Stimulated activated CD4-positive, alpha-beta T cell treated with anti-CD3 and anti-CD28 coated beads, Interleukin-2, amount 100 ng/mL, for 4 hours (primary cell): ENCODE measurements at places on chromosomes 12 and 14.

DNA sequence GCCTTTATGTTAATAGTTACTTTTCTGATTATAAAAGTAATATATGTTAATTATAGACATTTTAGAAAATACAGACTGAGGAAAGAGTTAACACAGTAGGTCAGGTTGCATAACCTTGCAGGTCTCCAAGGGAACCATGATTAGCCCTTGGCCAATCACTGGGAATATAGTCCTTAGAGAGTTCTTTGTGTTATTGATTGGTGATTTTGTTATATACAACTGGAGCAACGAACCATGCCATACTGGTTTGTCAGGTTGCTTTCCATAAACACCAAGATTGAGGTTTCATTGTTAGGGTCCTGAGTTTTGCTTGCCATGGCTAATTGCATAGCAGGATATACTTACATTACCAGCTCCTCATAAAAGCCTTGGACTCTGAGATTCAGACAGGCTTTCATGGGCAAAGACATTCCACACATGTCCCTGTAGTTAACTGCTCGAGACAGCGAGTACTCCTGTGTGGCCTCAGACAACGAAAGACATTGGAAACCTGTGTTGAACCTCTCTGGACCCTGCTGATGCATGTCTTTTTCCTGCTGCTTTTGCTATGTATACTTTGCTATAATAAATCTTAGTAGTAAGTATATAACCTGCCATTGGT lies 33.7 kb downstream of the MAPK1IP1L start:
- DNase-seq: no peak

GRCh38 chr14:28772613-28773012 lies 6.0 kb downstream of the FOXG1 start:
- DNase-seq: no peak

DNA sequence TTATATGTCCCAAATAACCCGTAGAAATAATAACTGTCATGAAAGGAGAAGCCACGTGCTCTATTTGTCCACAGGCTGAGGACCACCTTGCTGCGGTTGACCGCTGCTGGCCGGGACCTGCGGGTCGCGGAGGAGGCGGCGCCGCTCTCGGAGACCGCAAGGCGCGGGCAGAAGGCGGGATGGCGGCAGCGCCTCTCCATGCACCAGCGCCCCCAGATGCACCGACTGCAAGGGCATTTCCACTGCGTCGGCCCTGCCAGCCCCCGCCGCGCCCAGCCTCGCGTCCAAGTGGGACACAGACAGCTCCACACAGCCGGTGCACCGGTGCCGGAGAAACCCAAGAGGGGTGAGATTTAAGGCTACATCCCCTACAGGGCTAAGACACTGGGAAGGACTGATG lies 21.0 kb downstream of the RPGRIP1 start:
- peak; percentile 5 for DNase-seq

GRCh38 chr14:62558451-62558850 lies 486.8 kb downstream of the KCNH5 start:
- DNase-seq: no peak

DNA sequence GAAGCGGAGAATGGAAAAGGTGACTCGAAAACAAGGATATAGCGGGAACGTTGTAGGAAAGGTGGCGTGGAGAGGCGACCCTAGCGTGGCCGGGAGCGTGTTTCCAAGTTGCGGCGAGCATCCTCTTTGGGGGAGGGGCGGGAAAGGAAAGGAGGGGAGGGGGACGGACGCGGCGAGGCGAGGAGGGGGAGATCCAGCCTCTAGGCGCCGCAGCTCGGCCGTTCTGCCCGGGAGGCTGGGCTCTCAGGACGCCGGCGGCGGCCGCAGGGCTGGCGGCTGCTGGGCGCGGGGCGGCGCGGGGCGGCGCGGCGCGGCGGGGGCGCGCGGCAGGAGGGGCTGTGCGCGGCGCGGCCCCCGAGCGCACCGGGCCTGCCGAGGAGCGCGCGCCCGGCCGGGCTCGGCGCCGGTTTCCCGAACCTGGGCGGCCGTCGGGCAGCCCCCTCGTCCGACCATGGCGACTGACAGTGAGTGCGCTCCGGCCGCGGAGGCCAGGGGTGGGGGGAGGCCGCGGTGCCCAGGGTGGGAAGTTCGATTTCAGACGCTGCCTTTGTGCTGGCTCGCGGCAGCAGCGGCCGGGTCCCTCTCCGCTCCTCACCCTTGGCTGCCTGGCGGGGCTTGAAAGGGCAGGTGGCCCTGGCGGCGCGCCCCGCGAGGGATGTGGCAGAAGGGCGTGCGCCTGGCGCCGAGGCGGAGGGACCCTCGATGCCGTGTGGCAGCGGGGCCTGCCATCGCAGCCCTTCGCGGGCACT lies 50.3 kb downstream of the SNAPC1 start:
- no peak for DNase-seq

DNA sequence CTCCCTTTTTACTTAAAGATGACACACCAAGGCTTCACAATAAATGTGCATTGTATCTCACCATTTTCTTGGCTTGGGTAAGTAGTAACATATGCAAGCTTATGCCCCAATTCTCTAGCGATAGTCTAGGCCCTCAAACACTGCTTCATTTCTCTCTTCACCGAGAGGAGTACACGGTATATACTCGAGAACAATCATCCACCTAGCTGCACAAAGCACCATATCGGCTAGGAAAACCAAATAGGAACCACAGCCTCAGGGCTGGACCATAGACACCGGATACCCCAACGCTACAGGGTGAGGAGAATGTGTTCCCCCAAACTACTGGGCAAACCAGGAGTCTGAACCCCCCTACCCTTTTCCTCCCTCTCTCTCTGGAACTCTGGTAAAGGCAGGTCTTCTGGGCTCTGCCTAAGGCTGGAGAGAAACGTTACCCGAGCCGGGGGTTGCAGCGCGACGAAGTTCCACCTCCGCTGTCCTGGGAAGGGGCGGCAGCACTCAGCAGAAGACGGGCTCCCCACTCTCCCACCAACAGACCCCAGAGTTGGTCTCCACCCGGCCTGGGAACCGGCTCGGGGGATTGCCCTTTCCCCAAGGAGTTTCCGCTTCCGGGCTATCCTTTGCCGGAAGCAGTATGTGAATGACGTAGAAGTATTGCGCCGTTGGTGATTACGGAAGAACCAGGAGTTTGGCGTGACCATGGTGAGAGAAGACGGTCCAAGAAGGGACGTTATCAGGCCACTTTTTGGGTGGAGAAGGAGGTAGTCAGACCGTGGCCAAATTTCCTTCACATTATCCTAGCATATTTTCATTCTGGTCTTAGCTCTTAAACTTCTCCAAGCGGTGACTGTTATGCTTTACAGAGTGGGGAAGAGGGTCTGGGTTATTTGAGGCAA lies at the start of the genes AREL1 and FCF1:
Gene AREL1, minus strand, starts transcription at position 582 of the 896 bp plus-strand sequence. CDS start 27,465 bp downstream, outside the sequence.
Gene FCF1, plus strand, starts transcription at position 646 of the 896 bp plus-strand sequence. Its CDS starts 54 bp downstream, at position 700.
- DNase-seq: peak; percentile 72

DNA sequence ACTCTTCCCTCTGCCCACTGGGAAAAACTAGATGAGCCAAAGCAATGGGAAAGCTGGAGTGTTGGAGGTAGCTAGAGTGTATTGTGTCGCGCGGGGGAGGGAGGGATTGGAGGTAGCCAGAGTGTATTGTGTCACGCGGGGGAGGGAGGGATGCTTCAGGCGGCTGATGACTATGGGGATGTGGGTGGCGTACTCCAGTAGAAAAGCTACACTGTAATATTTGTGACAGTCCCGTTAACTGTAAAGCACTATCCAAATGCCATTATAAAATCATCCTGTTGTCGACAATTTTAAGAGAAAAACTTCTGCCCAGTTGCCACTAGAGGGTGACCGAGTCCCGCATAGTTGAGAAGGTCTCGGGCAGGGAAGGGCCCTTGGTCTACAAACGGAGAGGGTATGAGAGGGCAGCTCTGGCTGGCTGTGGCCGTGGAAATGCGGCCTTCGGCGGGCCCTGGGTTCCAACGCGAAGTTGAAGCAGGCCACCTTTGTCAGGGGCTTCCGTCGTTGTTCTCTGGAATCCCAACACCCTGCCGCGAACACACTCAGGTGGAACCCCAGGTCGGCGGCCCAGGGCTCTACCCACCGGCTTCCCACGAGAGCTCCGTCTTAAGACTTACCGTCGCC lies 15.1 kb upstream of the PLEK2 start:
- DNase-seq: peak; percentile 58

GRCh38 chr12:44972746-44973421 lies 78.0 kb downstream of the DBX2 start:
- no peak for DNase-seq

DNA sequence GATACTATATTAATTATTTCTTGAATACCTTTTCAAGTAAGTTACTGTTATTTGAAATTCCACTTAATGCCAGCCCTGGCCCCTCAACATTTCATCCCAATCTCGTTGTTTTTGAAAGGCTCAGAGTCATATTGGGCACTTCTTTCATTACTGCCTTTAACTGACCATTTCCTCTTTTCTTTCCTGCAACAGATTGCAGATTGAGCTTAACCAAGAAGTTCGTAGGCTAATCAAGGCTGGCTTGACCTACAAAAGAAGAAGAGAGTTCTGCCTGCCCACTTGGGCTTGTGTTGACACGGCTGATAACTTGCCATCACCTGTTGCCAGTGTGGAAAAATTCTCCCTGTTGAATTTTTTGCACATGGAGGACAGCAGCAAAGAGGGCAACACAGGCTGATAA lies 91.0 kb downstream of the FLRT2 start:
- no peak for DNase-seq

- DNase-seq: no peak
These were observed 9.2 kb downstream of the KRT1 start for GRCh38 chr12:52670961-52671360.

- no peak for DNase-seq
These were observed 65.0 kb upstream of the ASPG start for GRCh38 chr14:104020471-104020870.

DNA sequence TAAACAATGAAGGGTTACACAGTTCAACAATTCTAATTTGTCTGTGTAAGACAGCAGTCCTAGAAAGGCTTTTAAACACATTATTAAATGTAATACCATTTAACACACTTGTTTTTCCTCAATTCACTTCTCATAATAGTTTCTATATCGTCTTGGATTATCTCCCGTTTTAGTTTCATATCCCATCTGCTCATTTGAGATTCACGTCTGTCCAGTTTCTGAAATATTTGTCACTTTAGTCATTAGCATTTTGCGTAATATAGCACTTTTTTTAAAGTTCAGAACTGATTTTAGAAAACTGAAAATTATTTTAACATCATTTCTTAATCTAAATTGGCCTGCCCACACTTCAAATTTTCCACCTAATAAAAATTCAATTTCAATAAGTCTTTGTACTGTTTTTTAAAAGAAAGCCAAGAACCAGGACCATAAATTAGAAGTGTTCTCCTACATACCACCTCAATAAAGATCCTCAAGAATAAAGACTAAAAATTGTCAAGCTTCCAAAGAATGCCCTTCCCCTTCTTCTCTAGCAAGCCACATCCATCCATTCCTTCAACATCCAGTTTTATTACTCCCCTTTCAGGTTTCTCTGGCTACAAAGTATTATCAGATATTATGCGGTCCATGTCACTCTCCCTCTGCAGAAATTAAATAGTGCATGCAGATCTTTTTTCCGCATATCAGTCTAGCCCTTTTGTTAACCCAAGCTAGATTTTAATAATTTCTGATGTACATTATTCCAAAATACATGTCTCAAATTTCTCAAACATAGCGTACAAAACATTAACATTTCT lies 11.9 kb downstream of the MED13L start:
- DNase-seq: no peak

DNA sequence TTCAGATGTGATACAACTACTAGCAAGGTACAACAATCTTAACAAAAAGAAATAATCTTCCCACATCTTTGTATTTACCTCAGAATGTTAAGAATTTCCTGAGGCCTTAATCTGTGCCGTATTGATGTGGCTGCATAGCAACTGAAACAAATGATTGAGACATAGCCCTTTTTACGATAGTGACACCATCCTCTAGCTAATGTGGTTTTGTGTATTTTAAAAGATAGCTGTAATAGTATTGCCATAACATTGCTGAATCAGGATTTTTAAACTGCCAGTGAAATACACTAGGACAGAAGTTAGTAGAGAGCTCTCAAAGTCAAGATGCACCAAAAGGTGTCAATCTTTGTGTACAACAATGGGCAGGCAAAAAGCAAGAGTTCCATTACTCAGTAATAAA lies 11.9 kb downstream of the NPAS3 start:
- DNase-seq: no peak
